ENCODE measurements at places on chromosomes 3 and 15.

- no peak for DNase-seq
These were observed 546.9 kb upstream of the CCDC54 start for GRCh38 chr3:106830334-106830733.

DNA sequence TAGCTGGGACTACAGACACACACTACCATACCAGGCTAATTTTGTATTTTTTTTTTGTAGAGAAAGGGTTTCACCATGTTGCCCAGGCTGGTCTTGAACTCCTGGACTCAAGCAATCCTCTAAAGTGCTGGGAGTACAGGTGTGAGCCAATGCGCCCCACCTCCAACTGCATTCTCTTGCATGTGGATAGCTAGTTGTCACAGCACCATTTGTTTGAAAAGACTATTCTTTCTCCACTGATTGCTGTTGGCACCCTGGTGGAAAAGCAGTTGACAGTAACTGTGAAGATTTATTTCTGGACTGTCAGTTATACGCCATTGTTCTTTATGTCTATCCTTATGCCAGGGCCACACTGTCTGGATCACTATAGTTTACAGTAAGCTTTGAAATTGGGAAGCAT lies 303.9 kb downstream of the ADAMTS17 start:
- DNase-seq, result no peak

DNA sequence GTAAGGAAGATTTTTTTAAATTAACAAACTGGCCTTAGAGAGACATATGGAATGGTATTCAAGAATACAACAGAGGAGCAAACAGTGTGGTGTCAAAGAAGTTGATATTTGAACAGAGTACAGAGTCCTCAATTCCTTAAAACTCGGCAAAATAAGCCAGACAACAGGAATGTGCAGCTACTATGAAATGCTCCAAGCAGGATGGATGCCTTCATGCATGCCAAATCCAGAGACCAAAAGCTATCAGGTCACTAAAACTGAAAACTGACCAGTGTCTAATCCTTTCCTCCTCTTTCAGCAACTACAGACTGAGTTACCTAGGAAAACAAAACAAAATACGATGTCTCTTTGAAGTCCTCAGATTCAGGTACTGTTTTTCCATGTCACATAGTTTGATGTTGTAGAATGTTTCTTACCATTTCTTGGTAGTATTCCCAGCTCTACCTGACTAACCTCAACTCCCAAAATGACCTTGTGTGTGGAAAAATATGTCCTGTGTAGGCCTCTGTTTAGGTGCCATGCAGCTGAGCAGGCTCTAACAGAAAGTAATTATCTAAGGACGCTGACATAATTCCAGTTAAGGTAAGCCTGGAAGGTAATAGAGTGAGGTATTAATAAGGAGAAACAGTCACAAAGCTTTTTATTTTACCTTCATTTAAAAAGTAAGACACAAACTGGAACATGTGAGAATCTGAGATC lies 46.9 kb downstream of the TBL1XR1 start:
- DNase-seq, result no peak

DNA sequence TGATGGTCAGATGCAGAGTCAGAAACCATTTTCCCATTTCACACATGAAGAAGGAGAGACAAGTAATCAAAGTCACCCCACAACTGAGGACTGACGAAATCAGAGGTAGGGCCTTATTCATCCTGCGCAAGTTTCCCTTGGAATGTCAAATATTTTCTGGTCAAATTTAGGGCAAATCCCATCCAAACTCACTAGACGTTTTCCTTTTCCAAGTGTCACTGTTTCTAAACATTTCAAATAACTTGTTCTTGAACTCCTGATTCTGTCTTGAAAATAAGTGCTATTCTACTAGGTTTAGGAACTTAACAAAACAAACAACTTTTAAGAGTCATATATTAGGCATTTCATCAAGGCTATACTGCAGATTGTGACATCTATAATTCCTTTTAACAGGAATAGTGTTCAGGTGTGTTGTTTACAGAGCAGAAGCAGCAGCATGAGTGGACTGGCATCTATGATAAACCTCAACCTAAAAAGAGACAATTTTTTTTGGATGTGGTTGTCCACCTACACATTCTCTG lies 40.7 kb downstream of the SUMF1 start:
- no peak for DNase-seq

GRCh38 chr3:13132281-13132680 lies 59.1 kb upstream of the IQSEC1 start:
- DNase-seq, result no peak

- no peak for DNase-seq
These were observed 35.6 kb upstream of the TLE3 start for GRCh38 chr15:70133296-70133695.

GRCh38 chr3:13513913-13514517 lies 33.9 kb downstream of the HDAC11 start:
- no peak for DNase-seq

DNA sequence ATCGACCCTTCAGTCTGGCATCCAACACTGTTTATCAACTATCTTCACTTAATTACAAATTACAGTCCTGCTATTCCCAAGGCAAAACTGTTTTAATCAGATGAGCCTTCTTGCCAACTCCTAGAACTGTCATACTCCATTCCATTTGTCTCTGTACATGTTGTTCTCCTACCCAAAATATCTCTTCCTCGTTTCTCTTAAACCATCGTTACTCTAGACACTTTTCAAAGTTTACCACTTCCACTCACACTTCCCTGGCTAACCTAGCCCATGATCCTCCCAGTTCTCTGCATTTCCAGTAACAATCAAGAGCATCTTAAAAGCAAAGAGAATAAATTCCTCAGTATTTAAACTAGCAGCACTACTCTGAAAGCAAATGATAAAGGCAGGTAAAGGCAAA lies 19.9 kb downstream of the ZNF106 start:
- DNase-seq, result no peak

DNA sequence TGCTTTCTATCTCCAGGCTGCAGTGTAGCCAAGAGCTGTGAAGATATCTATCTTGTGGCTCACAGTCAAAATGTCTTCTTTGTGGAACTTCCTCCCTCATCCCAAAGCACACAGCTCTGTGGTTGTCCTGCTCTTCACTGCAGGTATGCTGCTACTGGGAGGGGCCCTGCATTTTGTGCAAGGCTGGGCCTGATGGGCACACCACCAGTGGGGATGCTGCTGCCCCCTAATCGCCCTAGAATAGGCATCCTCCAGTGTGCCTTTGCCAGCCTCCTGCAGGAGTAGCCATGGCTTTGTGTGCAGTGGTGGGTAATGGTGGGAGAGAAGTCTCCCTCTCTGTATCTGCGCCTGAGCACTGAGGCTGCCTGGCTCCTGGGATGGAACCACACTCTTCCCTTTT lies 297.3 kb downstream of the DOCK3 start:
- no peak for DNase-seq

DNA sequence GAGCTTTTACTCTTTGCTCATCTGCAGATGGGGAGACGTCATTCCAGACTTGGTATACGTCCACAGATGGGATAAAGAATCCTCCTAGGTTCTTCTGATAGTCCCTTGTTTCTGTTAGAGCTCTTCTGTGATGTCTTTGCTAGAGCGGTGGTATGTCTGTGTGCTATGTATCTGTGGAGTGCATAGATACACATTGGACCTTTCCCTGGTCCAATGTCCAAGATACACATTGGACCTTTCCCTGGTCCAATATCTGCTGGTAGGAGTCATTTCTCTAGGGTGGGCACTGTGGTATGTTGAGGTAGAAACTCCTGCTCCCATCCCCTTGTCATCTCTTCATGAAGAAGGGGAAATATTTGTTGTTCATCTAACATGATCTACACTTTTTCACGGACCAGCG lies 47.5 kb upstream of the LPP start:
- DNase-seq, result no peak
